CD4-positive, alpha-beta T cell treated with Interleukin-12 subunit alpha and Interleukin-12 subunit beta, for 1 hour (primary cell): ENCODE measurements at places on chromosomes 1 and 21.

- no peak for DNase-seq
Observed at GRCh38 chr1:93810316-93810715, 68.7 kb downstream of the DNTTIP2 start.

DNA sequence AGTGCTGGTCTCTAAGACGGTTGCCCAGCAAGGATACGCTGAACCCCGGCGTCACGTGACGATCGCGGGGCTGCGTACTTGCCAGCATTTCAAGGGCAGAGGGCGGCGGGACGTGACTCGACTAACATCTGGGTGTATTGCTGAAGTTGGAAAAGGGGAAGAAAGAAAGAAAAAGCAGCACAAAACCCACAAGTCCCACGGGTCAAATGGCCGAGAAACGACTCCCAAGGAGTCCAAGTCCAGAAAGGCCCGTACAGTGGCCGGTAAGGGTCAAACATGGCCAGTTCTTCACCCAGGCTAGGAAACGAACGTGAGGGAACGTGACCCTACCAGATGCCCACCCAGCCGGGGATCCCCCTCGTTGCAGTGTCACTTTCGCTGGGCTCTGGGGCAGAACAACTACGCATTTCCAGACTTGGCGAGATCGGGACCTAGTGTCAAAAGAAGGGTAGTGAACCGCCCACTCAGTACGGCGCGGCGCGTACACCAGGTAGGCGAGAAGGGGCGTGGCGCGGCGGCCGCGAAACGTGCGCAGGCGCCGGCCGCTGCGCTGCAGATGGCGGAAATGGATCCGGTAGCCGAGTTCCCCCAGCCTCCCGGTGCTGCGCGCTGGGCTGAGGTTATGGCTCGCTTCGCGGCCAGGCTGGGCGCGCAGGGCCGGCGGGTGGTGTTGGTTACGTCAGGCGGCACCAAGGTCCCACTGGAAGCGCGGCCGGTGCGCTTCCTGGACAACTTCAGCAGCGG lies at the start of the genes PPCS and ZMYND12:
Gene PPCS (plus strand): TSS at position 534 of the 744 bp plus-strand sequence. CDS start 23 bp downstream, at position 557.
Gene ZMYND12 (minus strand): TSS at position 13 of the 744 bp plus-strand sequence. CDS start 25 bp downstream, outside the sequence.
- peak; percentile 91 for DNase-seq

DNA sequence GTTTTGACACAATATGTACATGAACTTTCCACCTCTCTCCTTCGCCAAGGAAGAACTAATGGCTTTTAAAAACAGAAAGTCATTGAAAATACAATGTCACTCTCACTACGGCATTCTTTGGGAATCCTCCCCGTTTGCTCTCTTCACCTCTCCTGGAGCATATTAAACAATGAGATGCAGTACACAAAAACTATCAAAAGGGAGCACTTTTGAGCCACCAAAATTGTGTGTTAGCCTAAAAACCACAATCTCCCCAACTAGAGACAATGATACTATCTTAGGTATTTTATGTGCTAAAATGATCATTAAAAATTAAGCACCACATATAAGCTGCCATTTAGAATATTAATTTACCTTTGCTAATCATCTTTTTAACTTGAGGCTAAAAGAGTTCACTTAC lies 425.5 kb downstream of the KCTD3 start:
- DNase-seq: no peak

DNA sequence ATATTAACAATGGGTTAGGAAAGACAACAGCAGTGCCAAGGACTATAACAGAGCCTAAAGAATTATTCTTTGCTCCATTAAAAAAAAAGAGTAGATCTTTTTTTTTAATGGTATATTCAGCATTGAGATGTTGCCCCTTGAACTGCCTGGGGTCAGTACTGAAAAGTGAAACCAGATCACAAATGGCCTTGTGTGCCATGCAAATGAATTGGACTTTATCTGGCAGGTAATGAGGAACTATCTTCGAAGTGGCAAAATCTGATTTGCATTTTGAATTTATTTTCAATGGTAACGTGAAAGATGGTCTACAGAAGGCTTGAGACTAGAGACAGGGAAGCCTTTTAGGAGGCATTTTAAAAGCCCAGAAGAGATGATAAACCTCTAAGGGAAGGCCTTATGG lies 21.4 kb upstream of the PKN2 start:
- DNase-seq: no peak

GRCh38 chr1:244839656-244840055 lies 4.2 kb downstream of the COX20 start:
- DNase-seq: no peak

DNA sequence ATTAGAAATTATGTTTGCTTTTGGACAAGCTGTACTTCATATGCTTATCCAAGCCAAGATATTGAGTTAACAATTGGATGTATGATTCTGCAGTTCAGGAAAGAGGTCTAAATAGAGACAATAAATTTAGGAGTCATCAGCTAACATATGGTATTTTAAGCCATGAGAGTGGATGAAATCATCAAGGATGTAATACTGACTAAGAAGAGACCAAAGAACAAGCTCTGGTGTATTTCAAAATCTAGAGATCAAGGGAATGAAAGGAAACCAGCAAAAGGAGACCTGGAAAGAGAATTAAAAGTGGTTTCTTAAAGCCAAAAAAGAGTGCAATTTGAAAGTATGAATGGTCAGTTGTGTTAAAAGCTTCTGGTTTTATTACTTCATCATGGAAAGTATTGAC lies 183.6 kb upstream of the BEND5 start:
- no peak for DNase-seq

- no peak for DNase-seq
Observed at GRCh38 chr1:26827106-26827604, 667 bp downstream of the ZDHHC18 start.

- no peak for DNase-seq
Observed at GRCh38 chr1:15456313-15456954, at the start of gene CELA2A. Gene CELA2A, plus strand, starts transcription at chr1:15456732. Its CDS starts 22 bp downstream, at chr1:15456754.

- no peak for DNase-seq
Observed at GRCh38 chr21:36349315-36349714, 29.3 kb downstream of the MORC3 start.

DNA sequence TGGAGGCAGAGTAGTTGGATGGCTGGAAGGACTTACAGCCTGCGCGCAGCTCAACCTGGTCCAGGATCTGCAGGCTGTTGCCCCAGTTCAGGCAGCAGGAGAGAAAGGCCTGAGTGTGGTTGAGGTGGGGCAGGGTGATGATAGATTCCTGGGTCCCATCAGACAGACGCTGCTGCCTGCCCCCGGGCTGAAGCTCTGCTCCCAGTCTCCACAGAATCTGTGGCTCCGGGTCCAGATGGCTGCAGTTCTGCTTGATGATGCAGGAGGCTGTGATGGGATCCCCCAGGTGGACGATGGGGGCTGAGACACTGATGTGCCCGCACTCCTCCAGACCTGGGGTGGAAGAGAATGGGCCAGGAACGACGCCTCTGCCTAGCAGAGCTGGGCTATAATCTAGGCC lies 7.4 kb downstream of the CSF3R start:
- no peak for DNase-seq

DNA sequence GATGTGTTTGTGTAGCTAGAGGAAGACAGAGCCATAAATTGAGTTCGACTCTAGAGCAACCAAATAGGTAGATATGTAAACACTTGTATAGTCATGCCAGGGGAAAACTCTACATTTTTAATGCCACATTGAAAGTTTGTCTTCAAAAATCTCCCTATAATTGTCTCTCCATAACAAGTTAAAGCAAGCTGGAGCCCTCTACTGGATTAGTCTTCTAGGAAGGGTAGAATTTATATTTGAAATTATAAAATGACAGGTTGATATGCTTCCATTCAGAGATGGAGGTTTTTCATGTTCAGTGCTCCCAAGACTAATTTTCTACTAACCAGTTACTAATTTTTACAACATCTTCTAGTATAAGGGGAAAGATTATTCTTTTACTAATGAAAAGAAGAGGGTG lies 13.1 kb upstream of the COL24A1 start:
- no peak for DNase-seq

DNA sequence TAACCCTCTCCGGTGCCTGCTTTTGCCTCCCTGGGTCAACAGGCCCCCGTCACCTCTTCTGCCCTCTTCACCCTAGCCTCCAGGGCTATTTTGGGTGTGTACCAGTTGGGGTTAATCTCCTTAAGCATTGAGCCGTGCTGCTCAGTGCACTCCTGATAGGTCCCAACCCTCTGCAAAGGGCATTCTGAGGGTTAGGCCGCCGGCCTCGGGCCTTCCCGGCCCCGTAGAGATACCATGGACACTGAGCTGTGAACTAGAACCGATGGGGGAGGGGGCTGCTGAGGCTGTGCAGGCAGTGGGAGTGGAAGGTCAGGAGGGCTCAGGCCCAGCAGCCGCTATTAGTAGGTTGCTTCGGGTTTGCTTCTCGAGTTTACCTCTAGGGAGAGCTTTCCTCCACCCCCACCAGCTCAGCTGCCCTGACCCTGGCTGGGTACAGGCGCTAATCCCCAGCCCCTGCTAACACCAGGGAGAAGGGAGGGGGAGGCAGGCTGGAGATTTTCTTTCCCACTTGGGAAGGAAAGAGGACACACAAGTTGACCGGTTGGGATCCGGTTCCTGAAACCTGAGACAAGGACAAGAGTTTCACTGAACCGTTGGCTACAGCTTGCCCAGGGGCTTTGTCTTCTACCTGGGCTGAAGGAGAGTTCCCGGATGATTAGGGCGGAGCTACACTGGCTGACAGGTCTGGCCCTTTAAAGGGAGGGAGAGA lies 4.8 kb downstream of the LMOD1 start:
- no peak for DNase-seq

GRCh38 chr1:9289711-9290485 lies 2.8 kb upstream of the SPSB1 start:
- no peak for DNase-seq

GRCh38 chr21:36186506-36187399 lies 30.1 kb downstream of the DOP1B start:
- no peak for DNase-seq

DNA sequence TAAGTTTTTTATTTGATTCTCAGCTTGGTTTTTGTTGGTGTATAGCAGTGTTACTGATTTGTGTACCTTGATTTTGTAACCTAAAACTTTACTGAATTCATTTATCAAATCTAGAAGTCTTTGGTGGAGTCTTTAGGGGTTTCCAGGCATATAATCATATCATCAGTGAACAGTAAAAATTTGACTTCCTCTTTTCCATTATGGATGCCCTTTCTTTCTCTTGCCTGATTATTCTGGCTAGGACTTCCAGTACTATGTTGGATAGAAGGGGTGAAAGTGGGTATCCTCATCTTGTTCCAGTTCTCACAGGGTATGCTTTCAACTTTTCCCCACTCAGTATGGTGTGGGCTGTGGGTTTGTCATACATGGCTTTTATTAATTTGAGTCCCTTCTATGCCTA lies 23.6 kb upstream of the MAB21L3 start:
- no peak for DNase-seq
